ENCODE measurements at places on chromosomes 2 and 18. TPM values are rescaled to one million over a fixed set of nuclear protein-coding genes. Genes with fewer than 3 reads are reported as not detected.

The RFX8 gene
- total RNA-seq = 9.0 TPM

The ZNF396 gene
- total RNA-seq = 4.5 TPM

The PRSS56 gene
- total RNA-seq = not detected

The TUBA4B gene
- total RNA-seq = not detected

The ASB3 gene
- total RNA-seq = 22.7 TPM

The NTSR2 gene
- total RNA-seq = not detected

The UGT1A8 gene
- total RNA-seq = not detected

The RBMS1 gene
- total RNA-seq = 192 TPM

The POTEC gene
- not detected for total RNA-seq

The CACNB4 gene
- total RNA-seq = 102 TPM

The UGT1A10 gene
- not detected for total RNA-seq

The CRYGB gene
- total RNA-seq = not detected

The SLC16A14 gene
- total RNA-seq = 2.3 TPM

The ABCG8 gene
- total RNA-seq = not detected

Measured in articular chondrocyte of knee joint (primary cell).